ENCODE measurements at places on chromosomes 4 and X.

GRCh38 chrX:135581496-135581895, 61.0 kb downstream of the INTS6L start:
- no peak for DNase-seq

DNA sequence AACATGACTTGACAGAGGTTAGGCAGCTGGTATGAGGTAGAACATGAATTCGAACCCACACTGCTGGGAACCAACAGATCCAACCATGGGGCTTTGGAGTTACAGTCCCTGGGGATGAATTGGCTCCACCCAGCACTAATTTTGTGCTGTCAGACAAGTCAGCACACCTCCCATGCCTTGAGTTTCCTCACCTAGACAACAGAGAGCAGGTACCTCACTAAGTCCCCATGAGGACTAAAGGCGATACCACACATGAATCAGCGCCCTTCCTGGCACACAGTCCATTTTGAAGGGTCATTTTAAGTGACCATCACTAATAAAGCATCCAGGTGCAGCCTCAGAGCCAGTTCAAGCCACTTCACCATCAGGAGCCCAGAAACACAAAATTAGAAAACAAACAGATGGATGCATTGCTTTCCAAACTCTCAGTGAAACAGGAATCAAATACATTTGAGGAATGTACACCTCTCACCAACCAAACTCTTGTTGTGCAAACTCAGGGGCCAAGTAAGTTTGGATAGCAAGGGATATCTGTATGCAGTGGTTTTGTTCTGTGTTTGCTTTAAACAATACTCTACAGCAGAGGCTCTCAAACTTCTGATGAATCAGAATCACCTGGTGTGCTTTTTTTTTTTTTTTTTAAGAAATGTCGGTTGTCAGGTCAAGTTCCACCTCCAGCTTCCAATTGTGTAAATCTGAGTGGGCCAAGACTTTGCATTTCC, 10.1 kb downstream of the IDS start:
- DNase-seq, result no peak

DNA sequence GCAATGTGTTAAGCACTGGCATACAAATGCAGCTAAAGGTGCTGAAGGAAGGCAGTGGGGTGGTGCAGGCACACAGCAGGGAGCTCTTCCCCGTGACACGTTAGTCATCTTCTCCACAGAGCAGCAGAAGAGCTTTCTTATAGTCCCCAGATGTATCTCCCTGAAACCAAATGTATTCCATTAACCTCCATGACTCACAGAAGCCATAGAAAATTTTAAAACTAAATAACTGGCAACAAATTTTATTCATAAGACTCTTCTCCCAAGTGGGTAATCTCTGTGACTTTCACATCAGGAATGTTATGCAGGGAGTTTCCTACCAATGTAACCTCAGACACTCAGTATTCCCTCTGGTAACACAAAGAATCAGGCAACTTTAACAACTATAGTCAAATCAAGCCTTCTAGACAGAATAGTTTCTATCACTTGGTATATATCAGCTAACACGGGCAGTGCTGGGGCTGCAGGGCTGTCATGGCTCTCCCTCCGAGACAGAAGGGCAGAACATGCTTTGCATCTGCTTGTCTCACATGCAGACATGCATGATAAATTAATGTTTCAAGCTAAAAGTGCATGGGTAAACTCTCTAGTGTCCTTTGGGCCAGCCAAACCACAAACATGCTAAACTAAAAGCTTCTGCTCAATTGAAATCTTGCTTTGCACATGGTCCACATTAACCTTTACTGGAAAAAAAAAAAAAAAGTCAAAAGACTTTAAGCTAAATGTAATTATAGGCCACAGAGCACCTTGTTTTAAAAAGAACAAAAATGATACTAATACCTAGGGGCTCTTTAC, 28.2 kb downstream of the ANXA5 start:
- DNase-seq, result no peak

GRCh38 chrX:134715930-134716619, 57.8 kb upstream of the PLAC1 start:
- no peak for DNase-seq

GRCh38 chr4:36322921-36323354, 41.5 kb downstream of the DTHD1 start:
- peak; percentile 67 for DNase-seq

DNA sequence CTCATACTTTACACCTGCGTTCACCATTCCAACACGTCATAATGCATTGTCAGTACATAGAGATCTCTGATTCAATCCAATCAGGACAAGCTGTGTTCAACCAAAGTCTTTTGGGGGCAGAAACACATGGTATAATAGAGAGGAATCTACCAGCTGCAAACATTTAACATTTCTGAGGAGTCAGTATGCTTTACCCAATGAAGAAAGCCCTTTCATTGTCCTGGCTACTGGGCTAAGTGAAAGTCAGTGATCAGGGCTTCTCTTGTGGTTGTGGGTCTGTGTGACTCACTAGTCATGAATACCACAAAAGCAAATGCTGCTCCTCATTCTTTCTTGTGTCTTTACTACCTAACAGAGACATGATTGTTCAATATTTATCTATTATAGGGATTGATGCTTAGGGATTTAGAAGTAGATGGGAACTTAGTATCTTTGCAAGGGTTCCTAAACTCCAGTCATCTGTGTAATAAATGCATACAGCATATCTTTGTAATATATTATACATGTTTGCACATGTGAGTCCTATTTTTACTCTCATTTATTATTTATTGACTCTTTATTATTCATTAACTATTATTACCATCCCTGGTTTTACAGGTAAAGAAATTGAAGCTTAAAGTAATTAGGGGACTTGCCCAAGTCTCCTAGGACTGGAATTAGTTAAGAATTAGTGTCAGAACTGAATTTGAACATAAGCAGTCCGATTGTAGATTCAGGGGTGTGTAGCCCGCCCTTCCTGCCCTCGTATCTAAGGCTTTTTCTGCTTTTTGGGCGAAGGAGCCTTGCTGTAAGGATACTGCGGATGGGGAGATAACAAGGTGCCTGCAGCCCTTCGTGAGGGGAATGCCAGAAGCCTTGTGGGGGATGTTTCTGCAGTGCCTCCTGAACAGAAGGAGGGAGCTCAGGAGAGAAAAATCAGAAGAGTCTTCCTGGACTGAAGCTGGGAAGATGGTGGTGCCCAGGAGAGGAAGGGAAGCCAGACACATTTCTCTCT, 353.1 kb upstream of the BOD1L1 start:
- peak; percentile 23 for DNase-seq

GRCh38 chr4:166091912-166092510, 219.0 kb downstream of the TLL1 start:
- DNase-seq, result no peak

DNA sequence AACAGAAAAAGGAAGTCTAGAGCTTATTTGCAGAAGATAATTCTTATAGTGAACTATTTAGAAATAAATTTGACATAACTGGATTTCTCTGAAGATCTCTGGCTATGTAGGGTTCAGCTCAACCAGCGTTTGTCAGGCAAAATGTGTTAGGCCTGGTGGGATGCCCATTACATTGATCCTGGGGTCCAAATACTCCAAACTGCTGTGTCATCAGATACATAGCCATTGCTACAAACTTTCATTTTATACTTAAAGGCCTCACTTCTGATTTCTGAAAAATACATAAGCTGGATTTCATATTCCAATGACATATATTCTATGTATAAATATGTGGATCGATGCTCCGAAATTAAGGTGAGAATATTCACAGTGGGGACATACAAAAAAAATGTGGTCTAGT, 1958.9 kb upstream of the TENM3 start:
- DNase-seq, result no peak

DNA sequence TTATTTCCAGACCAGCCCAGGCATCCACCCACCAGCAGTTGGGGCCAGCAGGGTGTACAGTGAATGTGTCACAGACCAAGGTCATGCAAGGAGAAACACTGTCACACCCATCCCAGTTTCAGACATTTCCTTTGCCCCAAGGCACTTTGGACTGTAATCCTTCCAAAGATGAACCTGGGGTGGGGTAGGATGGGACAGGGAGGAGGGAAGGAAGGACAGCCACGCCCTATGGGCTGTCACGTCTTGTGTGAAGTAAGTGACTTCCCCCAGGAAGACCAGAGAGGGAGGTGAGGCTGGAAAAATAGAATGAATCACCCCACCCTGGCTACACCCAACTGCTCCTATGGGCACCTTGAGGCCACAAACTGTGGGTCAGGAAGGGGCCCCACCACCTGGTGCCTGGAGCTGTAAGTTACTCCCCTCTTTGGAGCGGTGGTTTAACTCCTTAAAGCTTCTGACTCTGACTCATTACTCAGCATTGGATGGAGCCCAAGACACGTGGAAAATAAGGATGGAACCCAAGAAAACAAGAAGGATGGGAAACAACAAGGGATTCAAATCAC, 349.9 kb upstream of the KLF3 start:
- DNase-seq, result no peak

GRCh38 chr4:41157009-41157408, 57.3 kb downstream of the APBB2 start:
- DNase-seq, result no peak

- DNase-seq, result no peak
Measured at GRCh38 chrX:6667048-6667768, 132.3 kb upstream of the VCX3A start.

- no peak for DNase-seq
Measured at GRCh38 chr4:41205854-41206460, 8.4 kb downstream of the APBB2 start.

GRCh38 chr4:151933122-151933827, 172.5 kb upstream of the GATB start:
- DNase-seq, result no peak

DNA sequence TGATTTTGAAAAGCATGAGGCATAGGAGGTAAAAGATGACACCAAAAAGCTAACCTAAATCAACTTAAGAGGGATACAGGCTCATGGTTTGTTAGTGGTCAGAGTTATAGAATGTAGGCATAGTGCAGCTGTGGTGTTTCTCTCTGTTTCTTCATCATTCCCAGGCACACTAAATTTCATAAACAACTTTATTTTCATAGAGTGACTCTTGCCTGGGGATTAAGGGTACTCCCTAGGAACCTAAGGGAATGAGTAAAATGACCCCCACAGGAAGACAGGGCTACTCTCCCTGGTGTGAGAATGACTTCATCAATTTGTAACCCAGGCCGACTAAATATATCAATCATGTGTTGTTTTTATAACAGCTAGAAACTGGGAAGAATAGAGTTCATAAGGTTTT, 11.1 kb downstream of the FABP2 start:
- no peak for DNase-seq

- no peak for DNase-seq
Measured at GRCh38 chr4:12538162-12538561, 946.0 kb downstream of the RAB28 start.

- DNase-seq, result peak; percentile 14
Measured at GRCh38 chr4:107825072-107825824, 516 bp downstream of the SGMS2 start.

- DNase-seq, result no peak
Measured at GRCh38 chr4:62226082-62226481, 1026.0 kb downstream of the ADGRL3 start.

- DNase-seq, result no peak
Measured at GRCh38 chr4:185426960-185427688, 1.4 kb upstream of the UFSP2 start.

GRCh38 chr4:185755451-185755850, 56.5 kb downstream of the SORBS2 start:
- DNase-seq, result no peak

- DNase-seq, result no peak
Measured at GRCh38 chr4:109861916-109862511, 14.1 kb downstream of the LRIT3 start.

DNA sequence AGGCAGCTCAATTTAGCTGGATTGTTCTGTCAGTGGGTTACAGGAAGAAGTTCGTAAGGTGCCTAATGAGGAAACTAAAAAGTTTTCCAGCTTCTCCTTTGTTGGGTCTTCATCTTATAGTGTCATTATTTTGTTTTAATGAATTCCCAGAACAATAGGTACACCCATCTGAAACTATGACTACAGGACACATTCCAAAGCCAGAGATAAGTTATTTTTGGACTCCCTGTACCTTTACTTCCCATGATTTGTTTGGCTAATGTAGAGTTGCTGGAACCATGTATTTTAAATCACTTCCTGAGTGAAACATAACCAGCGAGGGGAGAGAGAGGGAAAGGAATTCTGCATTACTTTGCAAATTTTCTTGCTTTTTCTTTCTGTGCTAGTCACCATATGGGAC, 114.0 kb downstream of the CLCN5 start:
- no peak for DNase-seq

DNA sequence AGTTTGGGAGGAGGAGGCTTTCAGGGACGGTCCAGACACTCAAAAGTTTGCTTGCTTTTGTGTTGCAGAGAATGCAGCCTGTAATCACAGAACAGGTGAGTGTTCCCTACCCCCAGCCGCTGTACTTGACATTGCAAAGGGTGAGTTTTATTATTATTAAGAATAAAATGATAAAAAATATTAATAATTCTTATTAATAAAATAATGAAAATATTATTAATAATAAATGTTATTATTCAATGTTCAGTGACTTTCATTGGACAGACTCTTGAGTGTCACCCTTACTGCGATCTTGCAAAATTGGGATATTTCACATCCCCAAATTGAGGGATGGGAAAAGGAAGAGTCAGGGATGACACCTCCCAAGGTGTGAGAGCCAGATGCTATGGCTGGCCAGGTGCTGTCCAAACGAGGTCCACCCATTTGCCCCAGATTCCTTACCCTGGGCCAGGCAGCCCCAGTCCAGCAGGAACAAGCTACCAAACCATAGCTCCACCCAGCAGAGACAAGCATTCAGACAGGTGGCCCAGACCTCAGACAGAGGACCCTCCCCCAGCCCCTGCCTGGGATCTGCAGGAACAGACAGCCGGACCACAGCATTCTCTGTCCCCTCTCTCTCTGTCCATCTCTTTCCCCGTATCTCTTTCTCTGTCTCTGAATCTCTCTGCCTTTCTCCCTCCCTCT, 22.4 kb downstream of the IL3RA start:
- DNase-seq, result no peak

DNA sequence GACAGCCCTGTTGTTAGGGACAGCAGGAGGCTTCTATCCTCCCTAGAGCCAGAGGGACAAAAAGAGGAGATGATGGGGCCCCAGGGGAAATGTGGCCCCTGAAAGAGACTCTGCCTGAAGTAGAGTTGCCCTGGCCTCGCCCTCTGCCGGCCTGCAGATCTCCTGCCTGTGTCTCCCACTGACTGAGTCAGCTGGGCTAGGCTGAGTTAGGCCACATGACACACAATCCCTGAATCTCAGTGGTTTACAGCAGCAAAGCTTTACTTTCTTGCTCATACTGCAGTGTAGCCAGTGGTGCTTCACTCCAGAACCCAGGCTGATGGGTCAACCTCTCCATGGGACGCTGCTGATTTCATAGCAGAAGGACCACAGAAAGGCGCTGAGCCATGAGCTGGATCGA, 23.5 kb downstream of the DRD5 start:
- no peak for DNase-seq
